ENCODE measurements at places on chromosomes 2 and 18. TPM values are rescaled to one million over a fixed set of nuclear protein-coding genes. Genes with fewer than 3 reads are reported as not detected.

EFR3B gene
- 0.62 TPM for polyA plus RNA-seq

SCN9A gene
- 0.59 TPM for polyA plus RNA-seq

DOK6 gene
- 0.71 TPM for polyA plus RNA-seq

SPOPL gene
- polyA plus RNA-seq, result 2.9 TPM

GRB14 gene
- polyA plus RNA-seq, result 4.5 TPM

TRIM43 gene
- not detected for polyA plus RNA-seq

LOXHD1 gene
- 0.51 TPM for polyA plus RNA-seq

TPO gene
- 22.1 TPM for polyA plus RNA-seq

MLPH gene
- polyA plus RNA-seq, result 60.0 TPM

MGAT4A gene
- 4.6 TPM for polyA plus RNA-seq

RAB31 gene
- 9.3 TPM for polyA plus RNA-seq

PLEKHB2 gene
- 8.7 TPM for polyA plus RNA-seq

STAT4 gene
- 0.52 TPM for polyA plus RNA-seq

SRD5A2 gene
- polyA plus RNA-seq, result under 0.01 TPM

TUBB8B gene
- not detected for polyA plus RNA-seq

KIF3C gene
- 1.2 TPM for polyA plus RNA-seq

APOB gene
- 2.0 TPM for polyA plus RNA-seq

CELF4 gene
- polyA plus RNA-seq, result 0.07 TPM

All from heart right ventricle (tissue), 16 donors.